Caki2 (cell line): ENCODE measurements at places on chromosomes 6 and 20.

DNA sequence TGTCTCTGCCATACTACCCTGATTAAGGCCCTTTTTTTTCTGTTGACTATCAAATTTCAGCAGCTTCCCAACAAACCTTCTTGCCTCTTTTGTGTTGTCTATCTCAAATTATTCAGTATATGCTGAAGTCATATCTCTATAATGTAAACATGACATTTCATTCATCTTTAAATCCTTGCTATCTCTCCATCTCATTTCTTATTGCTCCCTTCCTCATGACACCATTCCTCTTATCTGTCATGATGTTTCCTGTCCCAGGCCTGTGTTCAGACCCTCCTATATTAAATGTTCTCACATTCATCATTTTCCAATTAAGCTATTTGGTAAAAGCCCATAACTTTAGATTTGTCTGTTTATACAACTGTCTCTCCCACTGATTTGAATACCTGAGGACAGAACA is 482.6 kb downstream of the EPM2A start:
- DNase-seq = no peak

- no peak for DNase-seq
These were observed 25.2 kb upstream of the TULP4 start for GRCh38 chr6:158287047-158287446.

DNA sequence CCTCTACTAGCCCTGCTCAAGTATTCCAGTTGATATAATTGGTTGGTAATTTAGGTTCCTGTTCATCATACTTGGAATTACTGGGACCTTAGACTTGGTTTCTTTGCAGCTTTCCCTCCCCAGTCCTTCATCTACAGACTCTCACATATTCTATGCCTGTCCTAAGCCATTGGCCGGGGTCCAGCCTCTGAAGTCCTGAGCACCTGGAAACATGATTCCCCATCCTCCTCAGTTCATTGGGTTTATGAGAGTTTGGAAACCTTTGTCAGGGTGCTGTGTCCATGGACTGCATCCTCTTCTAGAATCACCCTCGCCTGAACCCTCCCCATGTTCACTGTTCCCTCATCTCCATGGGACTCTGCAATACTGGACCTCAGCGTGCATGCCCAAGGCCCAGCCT is 8.8 kb downstream of the GSTA2 start:
- no peak for DNase-seq

- DNase-seq = no peak
These were observed 7.5 kb upstream of the KIAA1755 start for GRCh38 chr20:38267901-38268514.

DNA sequence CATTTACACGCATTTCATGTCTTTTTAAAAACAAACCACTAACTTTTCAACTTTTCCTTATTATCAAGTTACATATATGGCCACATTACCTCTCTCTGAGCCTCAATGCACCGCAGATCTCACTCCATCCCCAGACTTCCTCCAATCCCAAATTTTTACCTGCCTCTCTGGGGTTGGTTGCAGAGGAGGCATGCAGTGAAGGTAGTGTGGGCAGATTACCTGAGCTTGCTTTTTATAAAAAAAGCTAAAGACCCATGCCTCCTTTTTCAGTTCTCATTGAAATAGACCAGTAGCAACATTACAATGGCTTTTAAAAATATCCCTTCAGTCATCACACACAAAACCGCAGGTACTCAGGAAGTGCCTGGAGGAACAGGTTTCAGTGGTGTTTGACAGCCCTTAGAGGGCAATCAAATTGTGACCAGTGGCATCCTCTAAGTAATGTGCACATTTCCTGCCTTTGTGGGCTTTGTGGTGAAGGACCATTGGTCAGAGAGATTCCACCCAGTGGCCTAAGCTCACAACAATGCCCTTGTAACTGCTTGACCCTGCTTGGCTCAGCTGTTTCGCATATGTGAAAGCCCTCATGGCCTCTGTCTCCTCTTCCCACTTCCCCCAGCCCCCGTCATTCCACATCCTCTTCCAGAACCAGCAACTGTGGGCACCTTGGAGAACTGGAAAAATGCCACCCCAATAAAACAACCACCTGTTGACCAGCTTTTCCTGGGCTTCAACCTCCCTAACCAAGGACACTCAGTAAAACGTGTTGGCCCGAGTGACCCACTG is 30.2 kb upstream of the IL17A start:
- DNase-seq = no peak

DNA sequence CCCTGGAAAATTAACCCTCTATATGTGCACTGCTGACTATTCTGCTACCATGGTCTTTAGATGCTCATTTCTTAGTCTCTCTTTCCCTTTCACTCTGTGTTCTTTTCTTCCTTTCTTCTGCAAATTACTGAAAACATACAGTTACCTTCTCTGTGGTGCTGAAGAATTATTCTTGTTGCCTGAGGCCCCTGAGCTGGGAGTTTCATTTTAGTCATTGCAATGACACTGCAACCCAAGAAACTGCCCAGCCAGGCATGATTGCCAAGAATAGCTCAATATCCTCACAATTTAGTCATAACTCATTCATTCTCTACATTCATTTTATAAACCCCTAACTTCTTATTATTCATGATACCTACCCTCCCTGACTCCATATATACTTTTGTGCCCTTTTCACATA is 245.8 kb upstream of the RAB32 start:
- no peak for DNase-seq

DNA sequence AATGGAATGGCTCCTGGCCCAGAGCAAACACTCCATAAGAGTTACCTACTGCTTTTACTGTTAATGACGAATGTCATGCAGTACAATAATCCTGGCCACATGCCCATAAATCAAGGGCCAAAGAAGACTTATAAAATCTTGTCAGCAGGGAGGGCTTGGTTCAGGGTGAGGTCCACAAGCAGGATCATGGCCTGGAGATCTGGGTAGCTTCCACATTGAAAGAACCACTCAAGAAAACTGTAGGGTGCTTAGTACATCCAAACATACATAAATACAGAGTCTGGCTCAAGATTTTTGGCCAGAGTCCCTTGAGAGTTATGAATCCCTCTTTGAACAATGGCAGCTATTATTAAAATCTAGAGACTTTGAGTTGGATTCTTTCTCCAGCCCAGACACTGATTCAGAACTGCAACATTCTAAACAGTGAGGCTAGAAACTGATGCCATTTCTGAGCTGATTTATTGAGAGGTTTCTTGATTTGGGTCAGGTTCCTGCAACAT is 188.7 kb downstream of the CDC5L start:
- no peak for DNase-seq

GRCh38 chr6:43334466-43335095 is 26.0 kb upstream of the CRIP3 start:
- DNase-seq = peak; percentile 56
